ENCODE measurements at places on chromosomes 12 and 14. TPM values are rescaled to one million over a fixed set of nuclear protein-coding genes. Genes with fewer than 3 reads are reported as not detected.

Gene MORN3
- polyA plus RNA-seq, result 0.99 TPM

Gene KITLG
- polyA plus RNA-seq, result 2.4 TPM

Gene GRIN2B
- polyA plus RNA-seq, result not detected

Gene PTGDR
- 0.14 TPM for polyA plus RNA-seq

Gene SCNN1A
- 87.8 TPM for polyA plus RNA-seq

Gene TMEM233
- polyA plus RNA-seq, result 0.08 TPM
